Activated gamma-delta T cell (primary cell): ENCODE measurements at places on chromosomes 16 and 17.

DNA sequence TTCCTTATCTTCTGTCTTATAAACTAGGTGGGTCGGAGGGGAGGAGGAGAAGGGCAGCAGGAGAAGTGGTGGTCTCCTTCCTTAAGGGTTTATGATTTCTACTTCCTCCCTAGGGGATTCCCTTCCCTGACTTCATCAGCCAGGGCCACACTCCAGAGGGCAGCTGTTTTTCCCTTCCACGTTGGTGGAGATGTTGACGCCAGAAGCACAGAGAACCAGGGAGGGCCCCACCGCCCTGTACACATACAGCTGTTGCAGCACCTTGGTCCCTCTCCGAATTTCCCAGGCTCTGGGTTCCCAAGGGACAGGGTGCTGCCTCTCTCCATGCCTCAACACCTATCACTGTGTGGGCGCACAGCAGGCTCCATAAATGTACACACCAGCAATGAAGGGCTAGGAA lies 5.6 kb upstream of the SLC6A4 start:
- DNase-seq, result no peak

- DNase-seq, result no peak
Observed at GRCh38 chr17:79189305-79189704, 114.7 kb downstream of the ENGASE start.

- no peak for DNase-seq
Observed at GRCh38 chr16:68384288-68385161, 63.8 kb downstream of the SMPD3 start.

GRCh38 chr17:13563866-13564265 lies 37.9 kb downstream of the HS3ST3A1 start:
- DNase-seq, result no peak

DNA sequence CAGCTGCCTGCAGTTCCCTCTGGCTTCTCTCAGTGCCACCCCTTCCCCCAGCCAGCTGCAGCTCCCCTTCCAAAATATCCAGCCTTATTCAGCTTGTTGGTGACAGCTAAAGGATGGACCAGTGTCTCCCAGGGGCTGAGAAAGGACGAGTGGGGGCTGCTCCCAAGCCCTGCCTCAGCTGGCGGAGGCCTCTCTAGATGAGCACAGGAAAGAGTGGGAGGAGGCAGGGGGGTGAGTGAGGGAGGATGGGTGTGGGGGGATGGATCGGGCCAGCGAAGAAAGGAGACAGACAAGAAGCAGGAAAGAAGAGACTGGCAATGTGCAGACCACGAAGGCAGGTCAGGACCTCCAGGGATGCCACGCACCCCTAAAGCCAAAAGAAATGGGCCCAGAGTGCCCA lies 17.5 kb downstream of the PIPOX start:
- DNase-seq, result no peak

DNA sequence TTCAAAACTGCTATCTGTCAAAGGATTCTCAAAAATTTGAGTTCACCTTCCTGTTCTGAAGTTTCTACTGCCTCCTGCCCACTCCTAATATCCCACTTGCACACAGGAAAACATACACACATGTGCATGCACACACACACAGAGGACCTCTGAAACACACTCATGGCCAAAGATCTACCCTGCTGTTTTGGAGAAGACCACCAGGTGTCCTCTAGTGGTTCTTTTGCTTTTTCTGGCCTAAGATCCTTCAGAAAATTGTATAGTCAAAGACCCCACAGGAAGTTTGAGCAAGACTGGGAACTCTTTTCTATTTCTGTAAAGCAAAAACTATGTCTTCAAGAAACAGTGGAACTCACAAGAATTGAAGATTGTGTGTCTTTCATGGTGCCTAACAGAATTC lies 90.2 kb downstream of the CDH8 start:
- no peak for DNase-seq

DNA sequence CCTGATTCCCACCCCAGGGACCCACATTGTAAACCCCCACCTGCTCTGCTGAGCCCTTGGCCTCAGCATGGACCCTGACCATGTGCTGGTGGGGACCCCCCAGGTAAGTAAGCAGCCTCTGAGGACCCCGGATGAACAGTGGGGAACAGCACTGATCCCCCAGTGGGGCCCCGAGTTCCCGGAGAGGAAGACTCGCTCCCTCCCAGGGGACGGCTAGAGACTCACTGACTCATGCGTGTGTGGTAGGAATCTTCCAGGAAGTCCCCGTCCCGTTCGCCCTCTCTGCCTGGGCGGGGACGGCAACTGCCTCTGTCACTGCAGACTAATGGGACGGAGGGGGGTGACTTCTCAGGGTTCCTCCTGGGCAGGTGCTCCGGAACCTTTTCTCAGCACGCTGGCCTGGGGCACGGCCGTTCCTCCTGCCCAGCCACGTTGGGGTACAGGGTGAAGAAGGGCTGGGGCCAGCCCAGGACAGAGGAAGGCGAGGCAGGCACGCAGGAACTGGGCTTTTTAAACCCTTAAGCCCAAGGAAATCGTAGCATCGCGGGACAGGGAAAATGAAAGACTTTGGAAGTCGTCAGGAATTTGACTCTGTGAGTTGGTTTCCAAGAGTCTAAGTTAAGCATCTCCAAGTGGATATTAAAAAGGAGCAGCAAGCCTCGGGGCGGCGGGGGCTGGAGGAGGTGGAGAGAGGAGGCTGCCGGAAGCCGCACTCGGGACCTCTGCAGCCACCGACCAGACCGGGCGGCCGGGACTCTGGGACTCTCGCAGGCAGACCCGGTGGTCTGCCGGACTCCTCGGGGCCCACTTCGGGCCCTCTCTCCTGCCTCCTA lies 178.7 kb downstream of the SEC14L1 start:
- DNase-seq, result no peak

DNA sequence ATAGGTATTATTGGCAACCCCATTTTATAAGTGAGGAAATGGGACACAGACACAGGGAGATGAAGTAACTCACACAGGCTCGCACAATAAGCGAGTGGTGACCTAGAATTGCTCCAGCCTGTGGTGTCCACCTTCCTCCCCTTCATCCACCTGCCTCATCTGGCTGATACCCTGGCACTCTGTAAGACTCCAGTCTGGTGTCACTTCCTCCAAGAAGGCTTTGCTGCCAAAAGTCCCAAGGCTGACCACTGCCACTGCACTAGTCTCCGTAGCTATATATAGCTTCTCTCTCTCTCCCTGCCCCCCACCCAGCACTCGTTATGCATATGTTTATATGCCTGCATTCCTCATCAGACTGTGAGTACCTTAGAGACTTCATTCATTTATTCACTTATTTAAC lies 66.1 kb upstream of the SREBF1 start:
- DNase-seq, result no peak

DNA sequence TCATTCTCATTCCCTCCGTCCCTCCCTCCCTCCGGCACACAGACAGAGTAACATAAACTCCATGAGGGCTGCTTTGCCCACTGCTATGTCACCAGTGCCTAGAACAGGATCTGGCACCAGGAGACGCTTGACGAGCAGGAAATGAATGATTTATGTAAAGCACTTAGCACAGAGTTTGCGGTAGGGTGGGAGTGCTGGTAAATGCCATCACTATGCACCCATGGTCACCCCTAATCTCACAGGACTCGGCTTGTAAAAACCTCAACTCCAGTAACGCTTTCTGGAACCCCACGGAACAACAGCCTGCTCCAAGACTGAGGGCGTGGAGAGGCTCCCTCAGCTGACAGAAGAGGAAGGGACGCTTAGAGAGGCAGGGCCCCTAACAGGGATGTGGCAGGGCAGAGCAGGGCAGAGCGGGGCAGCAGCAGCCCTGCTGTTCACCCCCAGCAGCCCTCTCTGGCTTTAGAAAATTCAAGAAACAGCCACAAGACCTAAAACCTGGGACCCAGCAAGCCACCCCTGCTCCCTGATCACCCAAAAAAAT lies 156.9 kb downstream of the C16orf78 start:
- DNase-seq, result no peak

- no peak for DNase-seq
Observed at GRCh38 chr16:80346111-80346632, 194.6 kb upstream of the DYNLRB2 start.

DNA sequence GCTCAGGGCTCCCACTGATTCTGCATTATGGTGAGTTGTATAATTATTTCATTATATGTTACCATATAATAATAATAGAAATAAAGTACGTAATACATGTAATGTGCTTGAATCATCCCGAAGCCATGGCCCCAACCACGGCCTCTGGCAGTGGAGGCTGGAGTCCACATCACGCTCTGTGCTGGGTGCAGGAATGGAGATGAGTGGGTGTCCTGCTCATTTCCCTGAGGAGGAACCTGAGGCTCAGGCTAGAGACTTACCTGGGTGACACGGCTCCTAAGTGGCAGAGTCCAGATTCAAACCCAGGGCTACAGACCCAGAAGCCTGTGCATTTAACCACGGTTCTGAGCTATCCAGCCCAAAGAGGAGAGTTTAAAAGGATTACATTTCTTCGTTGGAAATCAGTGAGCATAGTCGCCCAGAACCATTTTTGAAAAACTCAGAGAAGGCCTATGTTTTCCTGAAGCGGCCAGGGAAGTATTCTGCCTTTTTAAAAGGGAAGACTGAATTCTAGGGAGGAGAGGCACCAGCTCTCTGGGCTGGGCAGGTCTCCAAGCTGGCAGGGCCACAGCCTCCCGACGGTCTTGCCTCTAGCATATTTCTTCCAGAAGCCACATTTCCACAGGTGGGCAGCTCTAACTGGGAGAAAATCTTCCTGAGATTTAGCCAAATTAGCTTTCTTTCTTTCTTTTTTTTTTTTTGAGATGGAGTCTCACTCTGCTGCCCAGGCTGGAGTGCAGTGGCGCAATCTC lies 6.7 kb downstream of the IL4R start:
- DNase-seq, result no peak

- no peak for DNase-seq
Observed at GRCh38 chr17:59786213-59786535, 78.7 kb downstream of the VMP1 start.

- DNase-seq, result no peak
Observed at GRCh38 chr17:81097943-81098308, 63.0 kb downstream of the BAIAP2 start.

DNA sequence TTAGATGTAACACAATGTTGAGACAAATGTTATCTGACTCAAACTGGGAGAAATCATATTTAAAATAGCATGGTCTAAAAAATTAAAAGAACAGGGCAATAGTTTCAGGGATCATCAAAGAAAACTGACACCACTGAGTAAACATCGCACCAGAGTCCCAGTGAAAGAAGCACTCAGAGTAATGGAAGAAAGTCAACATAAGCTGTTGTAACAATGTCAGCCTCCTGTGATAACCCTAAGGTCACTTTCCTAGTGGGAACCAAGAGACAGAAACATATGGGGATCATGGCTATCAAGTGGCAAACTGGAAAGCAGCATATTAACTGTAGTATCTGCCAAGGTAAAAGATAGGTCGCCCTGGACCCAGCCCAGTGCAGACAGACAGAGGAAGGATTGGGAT lies 160.8 kb downstream of the CA10 start:
- DNase-seq, result no peak

- no peak for DNase-seq
Observed at GRCh38 chr16:83981799-83982198, 13.8 kb downstream of the NECAB2 start.

GRCh38 chr16:23858542-23858941 lies 22.8 kb downstream of the PRKCB start:
- DNase-seq, result no peak

GRCh38 chr17:70158180-70158579 lies 11.2 kb upstream of the KCNJ2 start:
- DNase-seq, result no peak

GRCh38 chr16:4455951-4456350 lies 18.5 kb downstream of the NMRAL1 start:
- DNase-seq, result no peak

DNA sequence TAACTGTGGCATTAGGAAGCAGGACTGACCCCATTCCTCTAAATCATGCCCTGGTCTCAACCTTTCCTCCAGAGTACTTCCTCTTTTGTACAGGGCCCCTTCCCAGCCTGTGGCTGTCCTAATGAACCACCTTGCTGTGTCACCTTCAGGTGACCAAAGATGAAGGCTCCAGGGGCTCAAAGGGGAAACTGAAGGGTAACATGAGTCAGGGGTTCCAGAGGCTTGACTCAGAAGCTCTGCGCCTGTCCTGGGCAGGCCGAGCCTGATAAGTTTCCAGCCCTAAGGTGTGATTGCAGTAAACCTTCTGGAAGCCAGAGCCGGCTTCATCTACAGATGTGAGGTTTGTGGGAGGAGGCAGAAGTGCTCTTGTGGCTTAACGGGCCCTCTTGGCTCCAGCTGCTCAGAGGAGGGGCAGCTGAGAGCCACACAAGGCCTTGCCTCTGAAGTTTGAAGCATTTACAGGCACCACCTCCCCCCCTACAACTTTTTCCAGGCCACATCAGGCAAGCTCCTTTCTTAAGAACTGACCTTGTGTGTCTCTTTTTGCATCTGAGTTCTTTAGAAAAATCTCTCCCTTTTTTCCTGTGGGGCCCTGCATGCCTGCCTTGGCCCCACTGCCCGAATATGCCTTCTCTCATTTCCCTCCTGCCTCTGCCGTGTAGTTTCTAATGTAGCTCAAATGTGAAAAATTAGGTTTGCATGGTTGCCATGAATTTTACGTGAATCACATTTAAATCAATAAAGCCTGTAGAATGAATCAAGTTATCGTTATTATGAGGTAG lies 149.9 kb downstream of the CLEC16A start:
- DNase-seq, result no peak

DNA sequence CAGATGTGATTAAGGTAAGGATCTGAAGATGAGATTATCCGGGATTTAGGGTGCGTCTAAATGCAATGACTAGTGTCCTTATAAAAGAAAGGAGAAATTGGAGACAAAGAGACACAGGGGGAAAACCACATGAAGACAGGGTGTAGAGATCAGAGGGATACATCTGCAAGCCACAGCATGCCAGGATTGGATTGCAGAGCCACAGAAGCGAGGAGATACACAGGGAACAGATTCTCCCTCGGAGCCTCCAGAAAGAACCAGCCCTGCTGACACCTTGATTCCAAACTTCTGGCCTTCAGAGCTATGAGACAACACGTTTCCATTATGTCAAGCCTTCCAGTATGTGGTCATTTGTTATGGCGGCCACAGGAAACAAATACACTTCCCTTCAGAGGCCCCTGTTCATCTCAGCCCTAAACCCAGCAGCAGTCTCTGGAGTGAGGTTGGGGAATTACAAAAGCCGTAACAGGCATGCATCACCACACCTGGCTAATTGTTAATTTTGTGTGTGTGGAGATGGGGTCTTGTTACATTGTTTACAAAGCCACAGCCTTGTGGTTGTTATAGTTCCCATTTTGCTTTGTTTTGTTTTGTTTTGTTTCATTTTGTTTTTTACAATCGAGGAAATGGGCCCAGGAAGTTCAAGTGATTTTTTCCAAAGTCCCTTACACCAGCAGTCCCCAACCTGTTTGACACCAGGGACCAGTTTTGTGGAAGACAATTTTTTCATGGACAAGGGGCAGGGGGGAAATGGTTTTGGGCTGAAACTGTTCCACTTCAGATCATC lies 51.6 kb upstream of the LYRM9 start:
- no peak for DNase-seq

DNA sequence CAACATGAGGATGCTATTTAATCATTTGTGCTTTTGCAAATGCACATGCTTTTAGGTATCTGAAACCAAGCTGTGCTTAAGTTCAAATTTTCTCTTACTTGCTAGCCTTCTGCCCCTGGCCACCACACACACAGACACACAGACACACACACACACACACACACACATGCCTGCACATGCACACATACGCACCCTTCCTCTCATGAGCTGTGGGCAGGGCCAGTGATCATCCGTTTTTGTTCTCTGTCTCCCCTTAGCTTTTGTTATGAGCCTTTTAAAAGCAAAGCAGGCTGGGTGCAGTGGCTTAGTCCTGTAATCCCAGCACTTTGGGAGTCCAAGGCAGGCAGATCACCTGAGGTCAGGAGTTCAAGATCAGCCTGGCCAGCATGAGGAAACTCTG lies 34.2 kb downstream of the CD300LF start:
- no peak for DNase-seq
